ENCODE measurements at places on chromosomes 6 and 20.

GRCh38 chr20:16273812-16274555 is 299.3 kb downstream of the KIF16B start:
- no peaks in the 10 kb centered on the region for H3K4me1 ChIP-seq
- H3K4me3 ChIP-seq, result no peak overlapping the region
- no peak for DNase-seq
- H3K27me3 ChIP-seq, result no peaks in the 10 kb centered on the region

GRCh38 chr6:143270026-143270425 is 180.5 kb downstream of the ADAT2 start:
- H3K4me1 ChIP-seq, result no peaks in the 10 kb centered on the region
- no peak overlapping the region for H3K4me3 ChIP-seq
- no peak overlapping the region for H3K27ac ChIP-seq
- no peaks in the 10 kb centered on the region for H3K36me3 ChIP-seq
- no peak for DNase-seq

GRCh38 chr6:36962874-36963273 is 8.3 kb downstream of the PI16 start:
- H3K27ac ChIP-seq, result no peak overlapping the region
- H3K4me1 ChIP-seq, result peaks cover 29% of the 10 kb centered on the region
- peak; percentile 83 for DNase-seq
- H3K4me3 ChIP-seq, result no peak overlapping the region

- no peaks in the 10 kb centered on the region for H3K27me3 ChIP-seq
- DNase-seq, result no peak
- no peak overlapping the region for H3K4me3 ChIP-seq
- H3K36me3 ChIP-seq, result peaks cover 11% of the 10 kb centered on the region
- H3K27ac ChIP-seq, result no peak overlapping the region
- H3K4me1 ChIP-seq, result no peaks in the 10 kb centered on the region
Observed at GRCh38 chr6:158188591-158188990, 20.4 kb downstream of the GTF2H5 start.

GRCh38 chr20:31806564-31807355 is 12.4 kb upstream of the MYLK2 start:
- peaks cover 1% of the 10 kb centered on the region for H3K36me3 ChIP-seq
- H3K27ac ChIP-seq, result no peak overlapping the region
- peaks cover 8% of the 10 kb centered on the region for H3K4me1 ChIP-seq
- DNase-seq, result no peak
